Type B pancreatic cell (in vitro differentiated cells): ENCODE measurements at places on chromosomes 11 and 22. TPM values are rescaled to one million over a fixed set of nuclear protein-coding genes. Genes with fewer than 3 reads are reported as not detected.

GRCh38 chr11:64313491-64314145, 3.7 kb downstream of the TRMT112 start:
- no peak for DNase-seq

DNA sequence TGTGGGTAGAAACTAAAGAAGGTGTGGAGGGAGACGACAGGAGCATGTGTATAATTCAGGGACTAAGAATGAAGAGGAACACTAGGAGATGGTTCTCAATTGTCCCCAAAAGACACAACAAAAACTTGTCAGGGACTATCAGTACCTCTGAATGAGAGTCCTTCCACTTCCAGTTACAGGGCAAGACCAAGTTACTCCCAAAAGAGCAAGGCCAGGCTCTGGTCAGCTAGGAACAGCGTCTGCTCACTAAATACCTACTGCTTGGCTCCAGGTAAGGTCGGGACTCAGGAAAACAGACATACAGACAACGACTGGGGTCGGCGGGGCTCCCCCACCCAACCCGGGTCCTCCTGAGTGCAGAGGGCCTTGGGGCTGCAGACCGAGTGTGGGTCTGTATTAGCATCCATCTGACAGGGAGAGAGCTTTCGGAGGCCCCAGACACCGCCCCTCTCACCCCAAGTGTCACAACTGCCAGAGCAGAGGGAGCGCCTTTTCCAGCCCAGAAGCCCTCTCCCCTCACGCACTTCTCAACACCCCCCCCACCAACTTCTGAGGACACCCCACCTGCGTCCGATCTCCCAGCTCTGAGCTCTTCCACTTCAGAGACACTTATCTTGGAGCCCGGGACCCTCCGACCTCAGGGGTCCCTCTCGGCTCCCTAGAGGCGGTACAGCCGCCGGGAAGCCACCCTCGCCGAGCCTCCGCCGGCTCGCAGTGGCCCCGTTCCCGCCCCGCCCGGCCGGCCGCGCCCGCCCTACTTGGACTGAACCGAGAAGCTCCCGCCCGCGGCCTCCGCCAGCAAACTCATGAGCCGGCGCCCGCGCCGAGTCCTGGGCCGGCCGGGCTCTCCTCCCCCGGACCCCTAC, 522 bp downstream of the RHOG start:
- no peak for DNase-seq

DNA sequence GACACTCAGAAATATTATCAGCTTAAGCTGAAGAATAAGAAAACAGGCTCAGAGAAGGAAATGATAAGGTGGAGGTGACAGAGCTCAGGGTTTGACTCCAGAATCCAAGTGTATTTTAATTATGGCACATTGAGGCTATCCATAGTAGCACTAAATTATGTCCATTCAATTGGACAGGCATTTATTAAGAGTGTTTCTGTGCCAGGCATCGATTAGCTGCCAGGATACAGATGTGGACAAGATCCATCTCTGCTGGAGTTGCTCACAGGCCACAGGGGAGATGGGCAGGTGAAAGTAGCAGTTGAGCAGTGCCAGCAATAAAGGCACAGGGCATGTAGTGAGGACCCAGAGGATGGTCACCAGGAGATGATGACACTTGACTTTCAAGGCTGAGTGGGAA, 592.5 kb downstream of the INSC start:
- DNase-seq = no peak

DNA sequence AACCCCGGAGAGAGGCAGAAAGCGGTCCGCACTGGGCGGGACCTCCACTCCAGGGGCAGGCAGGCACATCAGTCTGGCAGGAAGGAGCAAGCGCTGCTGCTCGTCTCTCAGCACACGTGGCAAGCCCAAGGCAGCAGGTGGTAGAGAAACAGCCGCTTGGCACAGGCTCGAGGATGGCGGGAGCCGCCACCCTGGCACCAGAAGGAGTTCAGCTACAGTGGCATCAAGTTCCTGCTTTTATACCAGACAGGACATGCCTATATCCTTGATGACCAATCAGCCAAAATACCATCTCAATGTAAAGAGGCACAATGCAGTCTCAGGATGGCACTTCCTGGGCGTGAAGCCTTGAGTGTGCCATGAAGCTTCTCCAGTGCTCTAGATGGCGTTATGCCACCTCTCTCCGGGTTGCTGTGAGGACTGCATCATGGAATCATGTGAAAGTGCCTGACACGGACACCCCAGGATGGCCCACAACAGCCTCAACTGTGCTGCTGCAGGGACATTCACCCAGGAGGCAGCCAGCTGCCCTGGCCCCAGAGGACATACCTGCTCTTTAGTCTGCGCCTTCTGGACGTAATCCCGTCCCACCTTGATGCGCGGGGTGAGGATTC, 64.8 kb downstream of the APOL1 start:
- no peak for DNase-seq

- no peak for DNase-seq
Measured at GRCh38 chr22:50722048-50722701, 15.8 kb upstream of the ACR start.

DNA sequence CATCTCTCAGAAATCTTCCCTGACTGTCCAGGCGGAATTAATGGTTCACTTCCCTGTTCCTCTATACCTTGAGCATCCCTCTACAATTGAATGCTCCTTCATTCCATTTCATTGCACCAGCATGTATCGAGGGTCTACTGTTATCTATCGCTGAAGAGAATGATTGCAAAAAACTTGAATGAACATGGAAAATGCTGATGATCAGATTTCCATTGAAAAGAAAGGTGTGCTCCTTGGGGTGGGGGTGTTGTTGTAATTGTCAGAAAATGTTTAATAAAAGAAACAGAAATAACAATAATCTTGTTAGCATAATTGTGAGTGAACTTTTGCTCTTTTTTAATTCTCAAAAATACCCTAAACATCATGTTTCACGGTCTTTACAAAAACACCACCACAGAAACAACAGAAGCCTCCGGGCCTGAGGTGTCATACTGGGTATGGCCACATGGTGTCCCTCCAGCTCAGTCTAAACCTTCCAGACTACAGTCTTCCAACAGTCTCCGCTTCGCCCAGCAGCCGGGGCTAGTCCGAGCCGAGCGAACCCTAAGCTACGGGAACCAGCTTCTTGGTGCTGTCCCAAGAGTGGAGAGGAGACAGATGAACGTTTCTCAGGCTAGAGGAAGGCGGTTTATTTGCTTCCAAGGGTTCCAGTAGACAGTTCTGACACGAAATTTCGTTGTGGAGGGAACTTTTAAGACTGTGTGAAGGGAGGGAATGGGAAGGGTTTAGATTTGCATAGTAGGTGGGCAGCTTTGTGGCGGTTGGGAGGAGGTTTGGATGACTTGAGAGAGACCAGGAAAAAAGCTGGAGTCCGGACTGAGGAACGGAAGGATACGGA, 75.8 kb upstream of the ZBED5 start:
- peak; percentile 90 for DNase-seq

DNA sequence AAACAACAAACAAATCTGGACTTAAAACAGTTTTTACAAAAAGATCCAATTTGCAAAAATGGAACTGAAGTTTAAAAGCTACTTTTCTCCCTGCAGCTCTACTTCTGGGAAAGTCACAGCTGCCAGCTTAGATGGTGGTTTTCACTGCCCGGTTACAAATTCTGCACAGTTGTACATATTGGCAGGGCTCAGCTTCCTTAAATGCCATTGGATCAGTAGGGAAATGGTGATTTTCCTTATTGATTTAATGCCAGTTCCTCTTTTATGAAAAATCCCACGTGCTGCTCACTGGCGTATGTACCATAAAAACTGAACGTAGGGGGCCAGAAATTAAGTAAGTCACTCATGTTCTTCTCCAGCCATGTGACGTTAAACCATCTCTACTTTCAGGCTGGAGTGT, 22.8 kb downstream of the GRAP2 start:
- DNase-seq = no peak

- DNase-seq = no peak
Measured at GRCh38 chr11:92152245-92152644, 72.4 kb upstream of the FAT3 start.

DNA sequence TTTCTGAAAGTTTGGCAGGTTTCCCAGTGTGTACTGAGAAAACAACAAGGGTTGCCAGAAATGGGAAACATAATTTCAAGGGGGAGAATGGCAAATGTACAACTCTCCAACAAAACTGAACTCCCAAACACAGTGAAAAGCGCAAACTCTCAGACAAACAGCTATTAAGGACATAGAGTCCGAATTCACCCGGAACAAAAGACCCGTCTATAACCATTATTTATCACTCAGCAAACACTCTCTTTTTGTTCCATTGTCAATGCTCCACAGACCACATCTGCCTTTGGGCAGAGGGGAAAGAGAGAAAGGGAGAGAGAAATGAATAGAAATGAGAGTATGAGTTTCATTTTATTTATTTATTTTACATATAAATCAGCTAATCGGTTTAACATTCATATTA, 21.7 kb downstream of the KIRREL3 start:
- DNase-seq = no peak

DNA sequence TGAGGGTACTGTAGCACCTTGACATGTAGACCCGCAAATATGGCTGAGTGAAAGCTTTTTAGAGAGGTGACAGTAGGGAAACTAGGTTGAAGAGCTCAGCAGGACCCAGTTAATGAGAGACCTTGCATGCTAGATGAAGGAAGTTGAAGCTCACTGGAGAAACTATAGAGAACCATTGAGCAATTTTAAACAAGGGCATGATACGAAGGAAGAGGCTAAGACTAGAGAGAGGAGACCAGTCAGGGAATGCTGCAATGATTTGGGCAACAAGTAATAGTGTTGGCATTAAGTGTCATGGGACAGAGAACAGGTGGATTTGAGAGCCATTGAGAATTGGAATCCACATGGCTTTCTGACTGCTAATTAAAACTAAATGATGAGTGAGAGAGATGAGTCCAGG, 4.1 kb downstream of the OLFML1 start:
- DNase-seq = no peak

DNA sequence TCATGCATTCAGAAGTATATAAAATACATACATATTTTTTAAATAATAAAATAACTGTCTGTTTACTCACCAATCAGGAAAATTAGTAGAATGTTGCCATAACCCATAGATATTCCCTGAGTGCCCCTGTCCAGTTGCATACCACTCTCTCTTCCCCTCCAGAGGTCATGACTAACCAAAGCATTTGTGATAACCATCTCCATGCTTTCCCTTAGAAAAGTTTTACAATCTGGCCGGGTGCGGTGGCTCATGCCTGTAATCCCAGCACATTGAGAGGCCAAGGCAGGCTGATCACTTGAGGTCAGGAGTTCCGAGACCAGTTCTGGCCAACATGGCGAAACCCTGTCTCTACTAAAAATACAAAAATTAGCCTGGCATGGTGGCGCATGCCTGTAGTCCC, 33.2 kb upstream of the LDHA start:
- no peak for DNase-seq

GRCh38 chr11:69638941-69639681, 1.8 kb upstream of the CCND1 start:
- peak; percentile 94 for DNase-seq

DNA sequence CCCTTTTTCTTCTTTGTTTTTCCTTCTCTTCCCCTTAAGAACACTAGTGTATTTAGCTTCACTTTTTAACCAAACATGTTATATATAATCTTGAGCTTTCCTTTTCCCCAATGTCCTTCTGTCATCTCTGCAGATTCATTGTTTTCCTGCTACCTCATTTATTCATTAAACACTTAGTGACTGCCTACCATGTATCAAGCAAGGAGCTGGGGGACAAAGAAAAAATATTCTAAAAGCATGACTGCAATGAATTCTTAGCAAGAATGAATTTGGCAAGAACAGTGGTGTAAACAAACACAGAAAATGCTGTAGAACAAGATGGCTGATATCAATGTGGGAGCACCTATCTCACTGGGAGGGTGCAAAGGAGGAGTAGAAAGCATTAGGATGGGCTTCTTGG, 247.0 kb upstream of the CCDC90B start:
- no peak for DNase-seq

DNA sequence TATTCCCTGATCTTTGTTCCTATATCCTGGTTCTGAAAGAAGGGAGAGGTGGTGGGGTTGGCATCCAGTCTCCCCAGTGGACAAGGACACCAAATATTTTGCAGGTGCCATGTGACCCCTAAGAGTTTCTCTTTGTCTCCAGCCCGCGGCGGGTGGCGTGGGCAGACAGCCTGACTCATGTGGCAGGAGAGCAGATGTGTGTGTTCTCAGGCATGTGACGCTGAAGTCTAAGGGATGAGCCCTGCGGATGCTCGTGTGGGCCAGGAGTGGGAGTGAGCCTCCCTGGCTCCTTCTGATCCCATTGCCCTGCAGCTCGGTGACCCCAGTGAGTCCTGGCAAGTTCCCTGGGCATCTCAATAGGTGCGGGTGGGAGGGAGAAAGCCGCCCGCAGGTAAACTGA, 94.8 kb upstream of the TBCEL start:
- no peak for DNase-seq

DNA sequence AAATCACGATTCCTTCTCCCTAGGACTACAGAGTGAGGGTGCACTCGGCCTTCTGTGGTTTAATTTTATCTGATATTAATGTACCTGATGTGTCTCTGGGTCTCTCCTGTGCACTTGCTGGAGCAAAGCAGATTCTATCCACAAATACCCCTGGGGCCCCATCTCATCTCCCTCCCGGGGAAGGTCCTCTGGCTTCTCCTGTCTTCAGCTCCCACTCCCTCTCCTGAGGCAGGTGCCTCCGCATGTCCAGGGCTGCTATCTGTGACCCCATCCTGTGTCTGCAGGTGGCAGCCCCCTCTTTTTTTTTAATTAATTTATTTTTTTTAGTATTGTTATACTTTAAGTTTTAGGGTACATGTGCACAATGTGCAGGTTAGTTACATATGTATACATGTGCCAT, 558.7 kb downstream of the BRD1 start:
- peak; percentile 11 for DNase-seq

GRCh38 chr11:61923166-61924063, 6.0 kb upstream of the RAB3IL1 start:
- DNase-seq = peak; percentile 72

DNA sequence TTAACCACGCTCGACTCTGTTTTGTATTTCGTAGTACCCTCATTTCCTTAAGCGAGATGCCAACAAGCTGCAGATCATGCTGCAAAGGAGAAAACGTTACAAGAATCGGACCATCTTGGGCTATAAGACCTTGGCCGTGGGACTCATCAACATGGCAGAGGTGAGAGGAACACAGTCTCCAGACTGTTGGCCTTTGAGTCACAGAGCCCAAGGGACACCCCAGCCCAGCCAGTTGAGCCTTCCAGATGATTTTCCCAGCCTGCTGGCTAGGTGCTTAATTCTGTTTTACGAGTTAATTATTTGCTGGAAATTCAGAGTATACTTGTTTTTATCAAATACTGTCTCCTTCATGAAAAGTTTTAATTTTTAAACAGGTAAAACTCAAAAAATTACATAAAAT, 57.3 kb upstream of the RAB1B start:
- DNase-seq = no peak

- peak; percentile 59 for DNase-seq
Measured at GRCh38 chr22:49393526-49393925, 434.1 kb downstream of the BRD1 start.

Gene CECR2
- 7.9 and 25.3 TPM in 2 replicates for total RNA-seq

Gene ZMAT5
- total RNA-seq = 19.0 and 19.2 TPM in 2 replicates

Gene TMPRSS5
- total RNA-seq = 0.81 and 2.6 TPM in 2 replicates

Gene DERL3
- 2.6 and 9.5 TPM in 2 replicates for total RNA-seq

Gene OR5B21
- not detected in 2 replicates for total RNA-seq

Gene OR5M3
- total RNA-seq = not detected in 2 replicates

Gene RAB36
- total RNA-seq = 6.8 and 18.4 TPM in 2 replicates

Gene AP5B1
- total RNA-seq = 16.6 and 38.9 TPM in 2 replicates

Gene VSTM5
- 0.24 TPM in 1 of 2 replicates, not detected in the other for total RNA-seq

Gene RGL4
- not detected in 2 replicates for total RNA-seq
